ENCODE measurements at places on chromosomes 1 and 21.
A peak's percentile ranks its signal among the peaks of the same experiment; 100 is the strongest.

DNA sequence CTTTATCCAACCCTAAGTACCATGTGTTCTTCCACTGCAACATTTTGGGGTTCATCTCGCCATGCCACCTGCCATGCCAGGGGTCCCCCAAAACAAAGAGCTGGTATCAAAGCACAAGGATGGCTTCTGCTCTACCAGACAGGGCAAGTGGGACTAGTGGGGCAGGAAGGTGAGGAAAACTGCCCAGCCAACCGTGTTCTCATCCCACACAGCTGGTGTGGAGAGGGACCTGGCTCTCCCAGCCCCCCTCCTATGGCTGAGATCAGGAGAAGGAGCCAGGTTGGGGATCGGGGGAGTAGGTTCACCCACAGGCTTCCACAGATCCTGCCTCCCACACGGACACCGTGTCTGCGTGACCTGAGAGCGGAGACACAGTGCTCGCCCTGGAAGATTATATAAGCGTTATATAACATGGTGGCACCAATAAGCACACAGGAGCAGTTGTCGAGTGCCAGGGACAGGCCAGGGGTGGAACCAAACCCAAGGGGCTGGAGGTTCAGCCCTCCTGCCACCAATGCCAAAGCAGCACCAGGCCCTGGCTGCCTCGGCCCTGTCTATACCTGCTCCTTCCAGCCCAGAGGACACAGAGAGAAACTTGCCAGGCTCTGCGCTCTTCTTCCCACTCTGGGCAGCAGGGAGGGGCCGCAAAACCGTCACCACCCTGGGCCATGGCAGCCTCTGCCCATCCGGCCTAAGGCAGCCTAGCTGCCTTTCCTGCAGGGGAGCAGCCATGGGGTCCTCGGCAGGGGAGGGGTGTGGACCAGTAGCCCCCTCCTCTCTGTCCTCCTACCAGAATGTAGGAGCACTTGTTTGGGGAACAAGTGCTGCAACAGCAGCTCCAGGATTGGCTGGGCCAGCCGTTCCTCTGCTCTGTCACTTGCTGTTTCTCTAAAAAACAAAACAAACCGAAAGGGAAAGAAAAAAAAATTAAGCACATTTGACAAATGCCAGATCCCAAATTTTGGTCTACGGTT is 43.5 kb downstream of the CD34 start:
- peak; percentile 39 for DNase-seq

- no peak for DNase-seq
Measured at GRCh38 chr1:203692565-203693470, 66.2 kb downstream of the ATP2B4 start.

GRCh38 chr1:58572690-58573089 is 4.4 kb downstream of the TACSTD2 start:
- DNase-seq = no peak

- DNase-seq = peak; percentile 58
Measured at GRCh38 chr1:247373721-247374141, 42.1 kb upstream of the ZNF496 start.

GRCh38 chr1:35452106-35452774 is 105.0 kb downstream of the KIAA0319L start:
- DNase-seq = no peak

DNA sequence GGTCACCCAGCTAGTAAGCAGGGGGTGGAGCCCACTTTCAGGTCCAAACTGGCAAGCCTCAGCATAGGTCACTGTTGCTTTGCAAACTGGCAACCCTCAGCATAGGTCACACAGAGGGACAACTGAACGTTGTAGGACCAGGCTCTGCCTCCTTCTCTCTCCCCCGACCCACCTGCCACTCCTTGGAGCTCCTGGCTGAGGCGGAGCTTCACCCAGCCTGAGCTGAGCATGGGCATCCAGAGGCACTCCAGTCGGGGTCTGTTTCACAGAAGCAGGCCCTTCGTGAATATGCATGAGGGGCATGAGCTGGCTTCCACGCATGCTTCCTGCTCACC is 24.2 kb downstream of the CAPZB start:
- no peak for DNase-seq

DNA sequence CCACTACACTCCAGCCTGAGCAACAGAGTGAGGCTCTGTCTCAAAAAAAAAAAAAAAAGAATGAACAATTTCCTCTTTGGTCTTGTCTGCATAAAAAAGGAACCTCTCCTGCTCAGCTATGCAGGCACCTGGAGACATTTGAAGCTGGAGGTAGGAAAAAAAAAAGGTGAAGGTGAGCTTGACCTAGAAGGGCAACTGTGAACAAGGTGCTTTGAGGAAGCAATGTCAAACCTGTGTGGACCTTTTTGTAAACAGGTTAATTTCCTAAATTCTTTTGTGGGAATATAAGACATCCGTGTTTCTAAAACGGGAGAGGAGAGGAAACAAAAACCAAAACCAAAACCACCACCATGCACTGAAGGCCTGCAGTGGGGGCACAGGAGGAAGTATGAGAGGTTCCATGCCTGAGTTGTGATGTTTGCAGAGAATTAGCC is 77.5 kb downstream of the SLC45A1 start:
- DNase-seq = peak; percentile 31

- DNase-seq = no peak
Measured at GRCh38 chr1:42037586-42037985, 115.6 kb upstream of the GUCA2B start.

Measured in CD4-positive, alpha-beta T cell treated with Interleukin-10 for 1 hour (primary cell).